ENCODE measurements at places on chromosomes 1 and 21.
A peak's percentile ranks its signal among the peaks of the same experiment; 100 is the strongest.

GRCh38 chr1:68173936-68174737, 58.2 kb downstream of the WLS start:
- no peak for DNase-seq

- no peak for DNase-seq
These were observed 9.6 kb downstream of the UMODL1 start for GRCh38 chr21:42080788-42081083.

DNA sequence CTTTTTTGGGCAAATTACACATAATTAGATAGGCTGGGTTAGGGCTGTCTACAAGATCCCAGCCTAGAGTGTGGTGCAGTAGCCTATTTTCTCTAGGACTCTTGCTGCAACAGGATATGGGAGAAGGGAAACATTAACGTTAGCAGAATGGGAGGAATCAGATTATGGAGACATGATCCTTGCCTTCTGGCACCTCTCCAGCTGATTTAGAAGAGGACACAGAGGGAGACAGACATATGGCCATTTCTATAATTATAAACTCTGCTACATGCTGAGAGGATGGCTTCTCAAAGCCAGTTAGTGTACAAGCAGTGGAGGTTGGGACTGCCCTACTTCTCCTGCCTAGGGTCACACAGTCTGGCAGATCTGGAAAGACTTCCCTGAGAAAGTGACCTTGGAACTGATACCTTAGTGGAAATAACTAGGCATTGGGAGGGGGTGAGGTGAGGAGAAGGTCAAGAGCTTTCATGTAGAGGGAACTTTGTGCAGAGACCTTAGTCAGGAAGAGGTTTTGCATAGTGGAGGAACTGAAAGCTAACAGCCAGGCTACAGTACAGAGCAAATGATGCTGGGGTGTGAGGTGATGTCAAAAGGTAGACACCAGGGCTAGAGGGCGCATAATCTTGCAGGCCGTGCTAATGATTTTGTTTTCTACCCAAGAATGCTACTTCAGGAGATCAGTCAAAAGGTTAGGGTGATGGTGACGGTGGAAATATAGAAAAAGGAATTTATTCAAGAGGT, 1.2 kb upstream of the CD1D start:
- no peak for DNase-seq

- no peak for DNase-seq
These were observed 88.3 kb upstream of the ARHGAP29 start for GRCh38 chr1:94325377-94326302.

DNA sequence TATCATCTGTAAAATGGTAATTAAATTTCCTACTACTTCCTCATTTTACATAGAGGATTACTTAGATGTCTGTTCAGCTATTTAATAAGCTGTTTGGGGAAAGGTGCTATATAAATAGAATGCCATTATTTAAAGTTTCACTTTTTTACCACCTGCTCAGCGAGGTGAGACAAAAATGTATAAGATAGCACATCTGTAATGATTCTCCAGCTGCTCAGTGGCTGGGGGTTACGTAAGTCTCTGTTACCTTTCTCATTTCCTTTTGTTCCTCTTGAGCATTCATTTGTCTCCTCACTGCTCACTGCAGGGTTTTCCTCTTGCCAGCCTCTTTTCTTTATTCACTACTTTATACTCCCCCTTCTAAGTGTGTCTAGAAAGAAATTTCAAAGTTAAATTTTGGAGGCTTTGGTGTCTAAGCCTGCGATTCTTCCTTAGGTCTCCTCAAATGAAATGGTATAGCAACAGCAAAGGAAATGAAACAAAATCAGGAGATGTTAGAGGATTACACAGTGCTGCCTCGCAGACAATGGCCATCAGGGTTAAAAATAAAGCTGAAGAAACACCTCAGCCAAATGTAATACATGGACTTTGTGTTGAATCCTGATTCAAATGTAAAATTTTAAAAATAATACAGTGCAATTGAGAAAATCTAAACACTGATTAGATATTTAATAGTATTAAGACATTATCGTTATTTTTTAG, 6.8 kb downstream of the RGS8 start:
- DNase-seq = no peak

DNA sequence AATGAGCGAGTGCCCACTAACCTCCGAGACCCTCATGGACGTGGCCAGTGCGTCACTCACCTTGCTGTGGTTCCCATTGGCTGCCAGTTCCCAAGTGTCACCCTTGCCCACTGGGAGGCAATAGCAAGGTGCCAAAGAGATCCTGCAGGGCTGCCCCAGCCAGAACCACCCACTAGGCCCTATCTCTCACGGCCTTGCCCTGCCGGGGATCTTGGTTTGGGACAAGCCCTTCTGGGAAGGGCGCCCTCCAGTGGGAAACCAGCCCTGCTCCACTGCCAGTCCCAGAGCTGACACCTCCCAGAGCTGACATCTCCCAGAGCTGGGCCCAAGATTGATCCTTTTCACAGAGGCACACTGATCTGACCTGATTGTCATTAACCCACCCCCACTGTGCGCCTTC, 2.1 kb upstream of the SELENON start:
- DNase-seq = no peak

DNA sequence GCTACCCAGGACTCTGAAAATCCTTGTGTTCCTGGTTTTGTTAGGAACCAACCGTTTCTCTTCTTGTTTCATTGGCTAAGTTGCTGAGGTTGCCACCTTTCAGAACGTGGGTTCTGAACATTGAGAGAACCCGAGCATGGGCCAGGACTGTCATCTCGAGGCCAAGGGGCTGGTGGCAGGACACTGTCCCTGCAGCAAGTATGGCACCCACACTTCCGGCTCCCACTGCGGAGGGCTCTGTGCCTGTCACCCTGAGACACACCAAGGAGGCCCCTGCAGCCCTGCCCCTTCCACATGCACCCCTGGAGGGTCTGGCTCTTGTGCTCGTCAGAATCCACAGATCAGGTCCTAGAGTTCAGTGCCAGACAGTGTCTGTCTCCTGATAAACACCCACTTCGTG, 39.1 kb upstream of the LRRC3 start:
- DNase-seq = no peak

GRCh38 chr21:41630249-41630648, 122.3 kb upstream of the TMPRSS2 start:
- no peak for DNase-seq

DNA sequence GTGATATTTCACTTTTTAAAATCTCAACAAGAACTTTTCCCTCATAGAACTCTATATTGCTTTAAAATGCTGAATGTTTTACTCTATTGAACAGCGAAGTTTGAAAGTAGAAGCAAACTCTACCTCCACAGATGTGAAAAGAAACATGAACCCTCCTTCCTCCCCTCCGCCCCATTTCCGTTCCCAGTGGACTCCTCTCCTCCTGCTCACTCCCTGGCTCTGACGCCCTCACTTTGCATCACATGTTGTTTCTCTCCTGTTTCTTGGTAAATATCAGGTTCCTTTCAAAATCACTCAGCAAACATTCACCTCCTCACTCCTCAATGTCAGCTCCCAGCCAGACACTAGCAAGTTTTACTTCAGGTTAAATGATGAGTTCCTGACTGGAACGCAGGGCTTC, 34.6 kb downstream of the KCNH1 start:
- DNase-seq = no peak

- no peak for DNase-seq
These were observed 45.0 kb downstream of the KIAA0040 start for GRCh38 chr1:175147569-175147968.

GRCh38 chr1:92883297-92883696, 51.5 kb downstream of the RPL5 start:
- no peak for DNase-seq

- no peak for DNase-seq
These were observed 103.3 kb upstream of the SLC45A1 start for GRCh38 chr1:8214501-8215173.

- DNase-seq = no peak
These were observed 3.3 kb downstream of the CAPN2 start for GRCh38 chr1:223715604-223716172.

GRCh38 chr1:83101406-83101805, 897.5 kb downstream of the TTLL7 start:
- DNase-seq = no peak

- no peak for DNase-seq
These were observed 119.7 kb downstream of the ZNF326 start for GRCh38 chr1:90114521-90115141.

GRCh38 chr1:151775894-151776664, 12.8 kb upstream of the MRPL9 start:
- no peak for DNase-seq

GRCh38 chr1:56074007-56074651, 505.2 kb downstream of the PLPP3 start:
- no peak for DNase-seq

- DNase-seq = no peak
These were observed 110.4 kb downstream of the EPHB2 start for GRCh38 chr1:22821027-22821426.

DNA sequence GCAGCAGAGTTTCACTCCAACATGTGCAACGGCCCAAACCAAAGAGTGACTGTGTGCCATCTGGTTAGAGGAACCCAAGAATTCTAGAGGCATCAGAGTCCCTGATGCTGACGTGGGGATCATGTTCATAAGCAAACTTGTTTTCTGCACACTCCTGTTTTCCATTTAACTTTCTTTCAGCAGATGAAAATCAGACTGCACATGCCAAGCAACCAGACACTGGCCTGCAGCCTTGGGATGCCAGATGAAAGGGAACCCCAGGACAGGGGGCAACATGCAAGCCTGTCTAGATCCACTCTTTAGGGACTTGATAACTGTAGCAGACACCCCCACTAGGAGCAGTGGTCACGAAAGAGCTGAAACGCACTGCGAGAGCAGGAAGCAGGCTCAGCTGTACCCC, 56.8 kb downstream of the SLC66A1 start:
- DNase-seq = no peak

DNA sequence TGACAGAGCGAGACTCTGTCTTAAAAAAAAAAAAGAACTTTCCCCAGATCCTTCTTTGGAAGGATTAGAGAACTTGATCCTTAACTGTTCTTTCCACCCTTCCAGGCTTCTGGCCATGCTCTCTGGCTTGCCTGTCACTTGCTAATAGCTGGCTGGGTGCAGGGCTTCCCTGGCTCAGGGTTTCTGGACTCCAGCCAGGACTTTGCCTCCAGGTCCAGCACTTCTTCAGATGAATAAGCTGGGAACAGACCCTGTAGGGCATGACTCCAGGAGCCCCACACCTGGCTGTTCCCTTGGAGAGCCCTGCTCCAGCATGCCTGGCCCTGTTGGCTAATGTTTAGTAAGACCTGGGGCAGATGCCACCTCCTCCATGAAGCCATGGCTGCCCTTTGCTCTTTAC, 3.3 kb upstream of the NT5C1A start:
- DNase-seq = no peak

DNA sequence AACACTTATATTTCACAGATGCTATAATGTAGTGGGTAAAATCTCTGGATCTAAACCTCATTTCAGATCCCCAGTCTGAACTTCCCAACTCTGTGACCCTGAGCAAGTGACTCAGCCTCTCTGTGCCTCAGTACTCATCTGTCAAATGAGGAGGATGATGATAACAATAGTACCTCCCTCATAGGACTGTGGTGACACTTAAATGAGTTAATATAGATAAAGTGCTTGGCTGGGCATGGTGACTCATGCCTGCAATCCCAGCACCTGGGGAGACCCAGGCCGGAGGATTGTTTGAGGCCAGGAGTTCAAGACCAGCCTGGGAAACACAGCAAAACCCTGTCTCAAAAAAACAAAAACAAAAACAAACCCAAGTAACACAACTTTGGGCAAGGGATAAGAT, 4.7 kb upstream of the ECE1 start:
- DNase-seq = no peak

GRCh38 chr1:15577691-15578090, 7.2 kb downstream of the AGMAT start:
- peak; percentile 2 for DNase-seq

DNA sequence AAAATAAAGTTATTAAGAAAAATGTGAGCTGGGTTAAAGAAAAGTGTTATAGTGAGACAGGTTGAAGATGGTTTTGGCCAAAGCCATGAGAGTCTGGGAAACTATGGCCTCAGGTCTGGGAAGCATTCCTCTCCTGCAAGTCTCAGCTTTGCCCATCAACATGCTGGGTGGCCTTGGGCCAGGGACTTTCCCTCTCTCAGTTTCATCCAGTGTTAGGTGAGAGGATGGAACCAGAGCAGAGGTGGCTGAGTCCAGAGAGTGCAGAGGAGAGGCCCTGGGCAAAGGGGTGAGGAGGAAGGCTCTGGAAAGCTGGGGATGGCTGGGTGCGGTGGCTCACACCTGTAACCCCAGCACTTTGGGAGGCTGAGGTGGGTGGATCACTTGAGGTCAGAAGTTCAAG, 10.5 kb downstream of the PADI2 start:
- DNase-seq = no peak

DNA sequence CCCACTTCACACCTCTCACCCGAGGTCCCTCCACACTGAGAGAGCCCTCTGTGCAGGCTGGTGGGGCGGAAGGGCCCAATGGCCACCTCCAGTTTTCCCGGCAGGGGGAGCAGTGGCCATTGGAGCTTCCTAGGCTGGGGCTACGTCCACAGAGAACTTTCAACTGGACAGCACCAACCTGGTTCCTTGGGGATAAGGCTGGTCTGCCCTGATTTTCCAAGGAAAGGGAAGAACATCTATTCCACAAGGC, 20.3 kb upstream of the LAPTM5 start:
- DNase-seq = no peak

- no peak for DNase-seq
These were observed 579.6 kb upstream of the ZRANB2 start for GRCh38 chr1:71660411-71660810.

GRCh38 chr21:39980241-39980820, 113.1 kb downstream of the PCP4 start:
- DNase-seq = no peak

DNA sequence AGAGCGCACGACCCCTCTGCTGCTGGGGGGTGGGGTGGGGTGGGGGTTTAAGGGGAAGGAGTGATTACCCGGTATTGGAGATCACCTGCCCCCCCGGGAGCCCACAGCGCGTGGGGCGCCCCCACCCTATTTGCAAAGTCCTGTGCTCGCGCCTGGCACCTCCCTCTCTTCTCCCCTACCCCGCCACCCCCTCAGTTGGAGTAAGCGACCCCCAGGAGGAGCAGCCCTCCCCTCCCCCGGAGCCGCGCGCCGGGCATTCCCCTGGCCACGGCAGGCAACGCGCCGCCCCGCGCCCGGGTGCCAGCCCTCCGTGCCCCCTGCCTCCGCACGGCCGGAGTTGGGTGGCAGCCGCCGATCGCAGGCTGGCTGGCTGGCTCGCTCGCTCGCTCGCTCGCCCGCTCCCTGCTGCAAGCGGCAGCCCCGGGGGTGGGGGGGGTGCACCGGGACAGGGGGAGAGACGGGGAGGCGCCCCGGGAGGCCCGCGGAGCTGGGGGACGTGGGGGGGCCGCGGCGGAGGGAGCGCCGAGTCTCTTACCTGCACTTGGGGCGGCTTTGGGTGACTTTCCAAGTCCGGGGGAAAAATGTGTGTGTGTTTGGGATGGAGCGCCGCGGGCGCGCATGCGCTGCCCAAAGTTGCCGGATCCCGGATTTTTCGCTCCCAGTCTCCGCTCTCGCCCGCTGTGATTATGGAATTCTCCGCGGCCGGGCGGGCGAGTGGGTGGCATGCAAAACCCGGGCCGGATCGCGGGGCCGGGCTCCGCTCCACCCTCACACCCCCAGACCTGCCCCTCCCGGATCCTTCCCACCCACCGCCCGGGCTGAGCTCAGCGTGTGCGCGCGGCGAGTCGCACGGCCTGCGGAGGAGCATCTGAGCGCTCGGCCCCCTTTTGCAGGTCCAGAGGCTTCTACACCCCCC, at the start of gene CASZ1:
Gene CASZ1, minus strand, starts transcription at position 618 of the 916 bp plus-strand sequence. CDS start 102,757 bp downstream, outside the sequence.
- no peak for DNase-seq

GRCh38 chr1:39940980-39941871, 13.7 kb upstream of the MFSD2A start:
- DNase-seq = no peak

GRCh38 chr1:227947386-227947675, 401 bp downstream of the WNT9A start:
- DNase-seq = no peak
